ENCODE measurements at places on chromosomes 2 and 18.

- DNase-seq = no peak
Measured at GRCh38 chr2:202030691-202031090, 3.0 kb upstream of the FZD7 start.

DNA sequence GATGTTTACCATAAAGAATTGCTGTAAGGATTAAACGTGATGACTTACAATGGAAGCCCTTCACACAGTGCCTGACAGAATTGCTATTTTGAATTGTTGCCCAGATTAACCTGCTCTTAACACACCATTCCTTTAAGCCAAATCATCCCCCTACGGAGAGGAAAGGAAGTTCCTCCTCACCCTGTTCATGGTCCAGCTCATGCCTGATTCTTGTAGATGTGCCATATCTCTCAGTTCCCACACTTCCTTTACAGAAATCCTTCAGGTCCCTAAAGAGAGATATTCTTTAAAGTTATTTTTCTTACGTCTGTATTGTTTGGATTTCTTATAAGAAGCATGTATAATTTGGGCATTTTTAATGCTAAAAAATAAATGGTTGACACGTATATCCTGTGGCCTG lies 127.5 kb upstream of the DAPL1 start:
- no peak for DNase-seq

- DNase-seq = no peak
Measured at GRCh38 chr18:10100941-10101701, 187.3 kb downstream of the VAPA start.

- no peak for DNase-seq
Measured at GRCh38 chr18:12428923-12429322, 21.2 kb downstream of the PRELID3A start.

DNA sequence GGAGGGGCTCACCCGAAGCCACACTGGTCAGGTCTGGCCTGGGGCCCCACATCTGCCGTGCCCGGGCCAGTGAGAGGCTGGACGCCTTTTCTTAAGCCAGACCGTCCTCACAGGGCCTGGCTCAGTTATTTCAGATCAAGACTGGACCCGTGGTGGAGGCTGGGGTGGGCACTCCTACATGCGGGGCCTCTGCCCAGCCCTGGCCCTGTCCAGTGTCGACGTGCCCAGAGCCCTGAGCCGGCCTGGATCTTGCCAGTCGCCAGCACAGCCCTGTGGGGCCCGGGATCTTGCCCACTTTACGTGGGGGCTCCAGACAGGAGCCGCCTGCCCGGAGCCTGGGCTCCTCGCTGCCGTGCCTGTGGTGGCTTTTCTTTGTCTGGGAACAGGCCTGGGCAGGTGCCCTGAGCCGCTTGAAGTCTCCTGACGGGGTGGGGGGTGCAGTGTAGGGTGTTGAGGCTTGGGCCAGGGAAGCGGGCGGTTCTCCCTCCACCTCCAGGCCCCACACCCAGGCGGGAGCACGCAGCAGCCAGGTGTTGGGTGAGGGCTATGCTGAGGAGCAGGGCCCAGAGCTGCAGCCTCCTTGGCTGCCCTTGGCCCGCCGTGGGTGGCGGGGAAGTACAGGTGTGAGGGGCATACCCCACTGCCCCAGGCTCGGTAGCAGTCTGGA lies 6.0 kb downstream of the GPC1 start:
- DNase-seq = no peak

- no peak for DNase-seq
Measured at GRCh38 chr18:37403100-37403781, 162.4 kb downstream of the CELF4 start.

DNA sequence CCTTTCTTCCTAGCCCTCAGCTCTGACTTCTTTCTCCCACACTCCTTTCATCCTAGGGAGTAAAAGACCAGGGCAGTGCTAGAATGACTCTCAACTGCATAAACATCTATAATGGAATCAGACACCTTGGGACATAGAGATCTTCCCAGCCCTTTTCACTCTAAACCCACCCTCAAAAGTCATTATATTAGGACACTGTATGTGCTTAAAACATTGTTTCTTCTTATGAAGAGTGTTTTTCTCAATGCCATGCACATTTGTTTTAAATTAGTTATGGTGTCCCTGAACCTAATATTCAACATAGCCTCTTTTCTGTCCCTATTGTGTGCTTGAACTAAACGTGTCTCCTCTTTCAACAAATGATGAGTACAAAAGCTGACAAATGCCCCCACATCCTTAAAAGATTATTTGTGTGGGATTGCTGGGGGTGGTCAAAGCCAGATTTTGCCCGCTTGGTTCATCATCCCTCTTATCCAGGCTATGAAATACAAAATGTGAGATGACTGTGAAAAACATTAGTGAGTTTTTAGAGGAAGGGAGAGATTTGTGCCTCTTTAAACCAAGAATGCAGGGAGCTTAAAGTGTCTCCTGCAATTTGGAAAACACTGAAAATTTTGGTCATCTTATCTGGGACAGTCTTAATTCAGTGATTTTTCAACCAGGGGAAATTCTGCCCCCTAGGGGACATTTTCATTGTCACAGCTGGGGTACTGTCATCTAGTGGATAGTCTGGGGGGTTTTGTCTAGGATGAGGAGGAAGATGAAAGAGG lies 29.0 kb downstream of the SERPINB5 start:
- DNase-seq = no peak

DNA sequence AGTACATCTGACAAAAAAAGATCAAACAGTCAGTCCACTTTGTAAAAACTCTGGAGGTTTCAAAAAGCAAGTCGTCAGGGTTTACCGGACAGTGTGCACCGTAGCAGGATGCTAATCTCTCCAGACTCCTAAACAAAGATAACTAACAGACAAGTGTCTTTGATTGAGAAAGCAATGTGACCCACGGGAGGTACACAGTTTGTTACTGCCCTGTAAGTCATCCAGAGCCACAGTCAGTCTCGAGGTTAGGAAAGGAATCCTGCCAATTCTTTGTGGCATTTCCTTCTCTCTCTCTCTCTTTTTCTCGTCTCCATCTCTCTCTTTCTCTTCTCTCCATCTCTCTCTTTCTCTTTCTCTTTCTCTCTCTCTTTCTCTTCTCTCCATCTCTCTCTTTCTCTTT lies 42.8 kb downstream of the LRRTM4 start:
- DNase-seq = no peak

DNA sequence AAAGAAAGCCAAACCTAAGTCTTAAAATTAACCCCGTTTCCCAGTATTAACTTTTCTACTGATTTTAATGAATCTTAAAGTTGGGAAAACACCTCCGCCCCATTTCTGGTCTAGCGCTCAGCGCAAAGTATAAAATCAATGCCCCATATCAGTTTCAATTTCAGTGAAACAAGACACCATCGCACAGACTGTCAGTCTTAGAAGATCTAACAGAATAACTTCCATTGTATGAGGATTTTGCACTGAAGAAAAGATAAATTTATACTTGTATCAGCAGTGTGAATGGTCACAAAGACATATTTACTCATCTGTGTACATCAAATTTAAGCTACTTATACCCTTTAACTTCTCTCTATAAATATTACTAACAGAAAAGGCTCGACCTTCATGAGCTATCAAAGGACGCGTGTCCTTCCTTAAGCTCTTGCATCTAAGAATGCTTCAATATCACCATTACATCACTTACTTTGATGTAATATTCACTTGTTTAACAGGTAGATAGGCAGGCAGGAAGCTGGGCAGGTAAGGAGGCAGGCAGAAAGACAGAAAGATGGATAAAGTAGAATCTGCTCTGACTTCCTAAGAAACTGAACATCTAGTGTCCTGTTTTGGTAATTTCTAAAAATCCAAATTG lies 183.0 kb downstream of the TCF4 start:
- no peak for DNase-seq

DNA sequence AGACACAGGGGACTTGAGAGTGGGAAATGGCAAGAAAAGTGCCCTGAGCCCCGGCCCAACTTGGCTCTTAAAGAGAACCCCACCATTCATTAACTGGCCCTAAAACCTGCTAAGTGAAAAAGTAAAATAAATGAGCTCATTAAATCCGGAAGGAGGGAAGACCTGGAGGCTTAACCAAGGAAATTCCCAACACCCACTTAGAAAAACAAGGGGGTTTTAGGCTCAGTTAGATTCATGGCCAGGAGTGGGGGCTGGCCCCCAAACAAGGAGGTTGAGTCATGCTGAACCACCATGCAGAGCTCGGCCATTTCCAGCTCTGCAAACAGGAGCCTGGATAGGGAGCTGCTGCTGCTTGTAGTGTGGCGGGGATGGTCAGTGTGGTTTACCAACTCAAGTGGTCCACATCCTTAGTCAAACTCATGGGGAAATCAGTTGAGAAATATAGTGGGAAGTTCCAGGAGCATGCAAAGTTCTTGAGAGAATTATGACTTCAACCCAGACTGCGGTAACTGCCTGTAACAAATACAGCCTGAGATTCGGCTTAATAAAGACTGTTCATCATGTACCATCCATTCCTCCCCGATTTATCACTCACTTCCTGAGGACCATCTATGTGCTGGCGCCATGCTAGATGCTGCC lies 39.7 kb upstream of the MRPL19 start:
- no peak for DNase-seq

DNA sequence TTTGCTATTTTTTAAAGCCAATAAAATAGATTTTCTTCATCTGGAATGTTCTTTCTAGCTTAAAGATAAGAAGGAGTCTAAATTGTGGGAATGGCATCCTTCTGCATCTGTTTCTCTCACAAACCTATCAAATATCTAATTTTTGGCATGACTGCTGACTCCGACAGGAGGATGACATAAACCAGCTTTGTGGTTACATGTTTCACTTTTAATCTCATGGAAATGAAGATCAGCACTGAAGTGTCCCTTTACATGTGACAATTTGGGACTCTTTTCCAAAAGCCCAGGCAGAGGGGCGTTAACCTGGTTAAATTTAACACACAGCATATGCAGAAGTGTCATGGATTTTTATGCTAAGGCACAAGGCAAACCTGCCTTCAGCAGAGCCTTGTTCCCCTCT lies 694.7 kb downstream of the ARHGAP15 start:
- no peak for DNase-seq

DNA sequence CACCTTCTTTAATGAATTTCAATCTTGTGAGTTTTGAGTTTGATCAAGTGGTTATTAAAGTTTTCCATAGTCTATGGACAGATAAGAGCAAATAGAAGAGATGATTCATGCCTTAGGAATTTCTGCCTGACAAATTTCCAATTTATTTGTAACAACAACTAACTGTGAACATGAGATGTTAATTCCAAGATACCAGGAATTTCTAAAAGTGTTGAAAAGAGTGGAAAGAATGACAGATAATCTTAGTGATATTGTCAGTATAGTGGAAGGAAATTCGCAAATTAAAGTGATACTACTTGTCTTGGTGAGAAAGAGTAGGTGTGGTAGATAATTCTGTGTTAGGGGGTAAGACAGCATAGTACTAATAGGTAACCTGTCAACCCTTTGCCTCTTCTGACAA lies 82.4 kb downstream of the AGPS start:
- no peak for DNase-seq

DNA sequence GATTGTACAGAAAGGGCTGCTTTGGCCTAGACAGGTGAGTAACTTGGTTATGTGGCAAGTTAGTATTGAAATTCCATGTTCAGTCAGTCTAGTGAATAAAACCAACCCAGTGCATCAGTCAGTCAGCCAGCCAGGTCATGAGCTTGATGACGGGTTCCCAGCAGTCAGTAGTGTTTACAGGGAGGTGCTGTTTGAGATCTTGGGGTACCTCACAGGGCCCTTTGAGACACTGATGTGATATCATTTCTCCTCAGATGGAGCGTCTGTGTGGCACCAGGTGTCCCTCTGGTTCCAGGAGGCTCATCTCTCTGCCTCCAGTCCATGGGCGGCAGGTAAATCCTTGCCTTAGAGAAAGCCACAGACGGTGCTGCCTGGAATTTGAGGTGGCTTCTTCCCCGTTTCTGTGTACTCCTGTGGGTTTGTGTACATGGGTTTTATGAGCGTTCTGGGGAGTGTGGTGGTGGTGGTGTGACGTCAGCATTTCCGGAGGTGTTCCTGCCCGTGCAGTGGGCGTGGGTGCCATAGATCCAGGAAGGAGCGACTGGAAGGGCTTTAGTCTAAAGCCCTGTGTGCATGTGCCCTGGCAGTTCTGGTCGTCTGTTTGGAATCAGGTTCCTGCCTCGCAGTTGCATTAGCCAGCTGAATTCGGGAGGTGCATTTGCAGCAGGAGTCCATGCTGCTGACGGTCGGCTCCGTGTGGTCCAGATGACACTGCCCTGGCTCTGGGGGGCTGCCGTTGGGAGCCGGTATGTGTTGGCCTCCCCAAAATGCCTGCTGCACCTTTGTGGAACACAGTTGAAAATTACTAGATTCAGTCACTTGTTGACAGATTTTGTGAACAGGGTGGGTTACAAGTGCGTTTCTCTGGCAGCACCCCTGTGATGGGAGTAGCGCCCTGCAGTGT lies 2.1 kb downstream of the CTDP1 start:
- DNase-seq = peak; percentile 24

DNA sequence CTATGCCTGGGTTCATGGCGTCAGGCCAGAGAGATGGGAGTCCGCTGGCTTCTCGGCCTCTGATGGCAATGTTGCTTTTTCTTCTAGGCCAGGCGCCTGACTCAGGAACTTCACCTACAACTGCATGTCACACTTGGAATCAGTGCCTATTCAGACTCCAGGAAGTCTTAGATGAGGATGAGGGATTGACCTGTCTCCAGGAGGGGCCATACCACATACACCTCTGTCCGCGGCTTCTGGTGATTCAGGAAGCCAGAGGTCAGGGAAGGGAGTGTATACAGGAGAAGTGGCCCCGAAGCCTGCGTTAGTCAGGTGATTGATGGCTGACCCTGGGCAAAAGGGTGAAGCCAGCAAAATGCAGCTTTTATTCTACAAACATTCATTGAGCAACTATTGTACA lies 109.1 kb upstream of the RMDN2 start:
- DNase-seq = no peak

- no peak for DNase-seq
Measured at GRCh38 chr2:230439590-230439989, 23.6 kb downstream of the SP100 start.

DNA sequence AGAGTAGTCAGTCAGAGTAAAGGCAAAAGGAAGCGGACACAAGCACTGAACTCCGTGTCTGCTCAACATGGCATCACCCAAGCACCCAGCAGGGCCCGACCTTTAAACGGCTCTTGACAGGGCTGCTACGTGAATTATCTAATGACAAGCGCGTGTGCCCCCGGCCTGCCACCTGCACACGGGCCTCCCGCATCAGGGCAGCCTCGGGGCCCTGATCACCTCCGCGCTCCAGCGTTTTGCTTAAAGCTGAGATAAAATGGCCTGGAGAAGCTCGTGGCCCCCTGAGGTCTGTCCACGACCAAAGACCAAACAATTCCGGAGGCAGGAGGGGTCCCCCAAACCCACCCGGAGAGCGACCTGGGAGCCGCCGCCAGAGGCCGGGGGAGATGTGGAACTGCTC lies 376 bp downstream of the NDUFA10 start:
- DNase-seq = peak; percentile 8

Data from stimulated activated CD4-positive, alpha-beta T cell treated with anti-CD3 and anti-CD28 coated beads, TNF-alpha, amount 100 ng/mL, for 1 hour (primary cell).